ENCODE measurements at places on chromosomes 11 and 22.

DNA sequence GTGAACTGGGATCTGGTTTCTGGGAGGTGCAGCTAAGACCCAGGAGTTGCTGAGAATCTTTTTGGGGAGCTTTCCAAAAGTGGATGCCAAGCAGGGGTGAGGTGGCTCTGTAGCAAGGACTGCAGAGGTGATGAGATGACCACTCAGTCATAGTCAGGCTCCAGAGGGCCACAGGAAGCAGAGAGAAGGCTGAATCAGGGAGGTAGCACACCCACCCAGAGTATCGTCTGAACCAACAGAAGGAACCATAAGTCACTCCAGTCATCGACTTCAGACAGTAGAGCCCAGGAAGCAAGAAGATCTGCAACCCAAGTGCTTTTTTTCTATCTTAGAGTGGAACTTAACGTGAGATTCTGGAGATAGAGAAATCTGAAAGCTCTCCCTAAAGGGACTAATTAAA lies 335.7 kb upstream of the MPPED2 start:
- DNase-seq: no peak

DNA sequence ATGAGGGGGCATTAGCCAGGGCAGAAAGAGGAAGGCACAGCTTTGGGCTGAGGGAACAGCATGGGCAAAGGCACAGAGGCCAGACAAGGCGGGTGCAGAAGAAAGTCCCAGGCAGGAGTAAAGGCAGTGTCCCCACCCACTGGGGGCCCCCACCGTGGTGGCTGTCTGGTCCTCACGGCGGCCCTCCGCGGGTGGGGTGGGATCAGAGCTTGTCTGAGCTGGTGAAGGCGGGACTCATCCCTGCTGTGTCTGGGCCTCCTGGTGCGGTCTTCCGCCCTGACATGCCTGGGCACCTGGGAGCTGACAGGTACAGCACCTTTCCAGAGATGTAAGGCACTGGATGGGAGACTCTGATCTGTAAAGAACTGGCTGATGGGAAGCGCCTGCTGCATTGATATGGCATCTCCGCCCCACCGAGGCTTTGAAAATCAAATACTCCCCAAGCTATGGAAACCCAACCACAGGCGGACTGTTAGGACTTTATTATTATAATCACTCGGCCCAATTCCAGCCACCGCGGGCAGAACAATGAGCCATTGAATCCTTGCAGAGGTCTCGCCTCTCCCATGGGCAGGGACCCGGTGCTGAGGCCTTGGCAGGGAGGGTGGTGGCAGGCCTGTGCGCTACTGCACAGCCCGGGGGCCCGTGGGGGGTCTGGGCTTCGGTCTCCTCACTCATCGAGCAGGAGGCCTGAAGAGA lies 14.2 kb upstream of the GNB1L start:
- DNase-seq: no peak

DNA sequence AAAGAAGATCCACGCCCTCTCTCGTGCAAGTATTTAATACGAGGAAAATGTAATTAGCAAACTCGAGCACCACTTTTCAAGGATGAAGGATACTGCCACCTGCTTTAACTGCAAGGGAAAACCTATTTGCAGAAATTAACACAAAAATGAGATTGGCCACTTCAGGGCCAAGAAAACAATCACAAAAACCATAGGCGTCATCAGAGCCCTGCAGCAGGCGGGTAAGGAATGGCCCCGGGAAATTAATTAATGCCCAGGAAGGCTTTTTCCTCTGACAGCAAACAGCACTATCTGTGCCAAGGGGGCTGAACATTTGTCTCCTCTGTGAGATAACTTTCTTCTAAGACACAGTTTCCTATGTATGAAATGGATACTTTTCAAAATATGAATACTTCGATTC lies 255.7 kb downstream of the CTTN start:
- no peak for DNase-seq

DNA sequence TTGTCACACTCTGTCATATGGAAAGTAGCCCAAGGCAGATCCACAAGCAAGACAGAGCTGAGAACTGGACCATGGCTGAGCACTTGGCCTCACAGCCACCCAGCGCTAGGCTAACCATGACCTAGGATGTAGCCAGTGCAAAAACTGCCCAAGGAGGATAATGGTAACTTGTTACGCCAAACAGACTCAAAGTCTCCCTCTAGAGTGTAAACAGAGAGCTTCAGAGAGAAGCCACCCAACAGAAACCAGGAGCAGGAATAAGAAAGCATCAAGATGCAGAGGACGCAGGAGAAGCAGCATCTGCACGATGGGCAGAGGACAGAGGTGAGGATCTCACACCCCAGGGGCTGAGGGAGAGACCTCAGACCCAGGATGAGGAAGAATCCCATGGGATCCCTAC lies 97.9 kb downstream of the RCN1 start:
- DNase-seq: no peak

DNA sequence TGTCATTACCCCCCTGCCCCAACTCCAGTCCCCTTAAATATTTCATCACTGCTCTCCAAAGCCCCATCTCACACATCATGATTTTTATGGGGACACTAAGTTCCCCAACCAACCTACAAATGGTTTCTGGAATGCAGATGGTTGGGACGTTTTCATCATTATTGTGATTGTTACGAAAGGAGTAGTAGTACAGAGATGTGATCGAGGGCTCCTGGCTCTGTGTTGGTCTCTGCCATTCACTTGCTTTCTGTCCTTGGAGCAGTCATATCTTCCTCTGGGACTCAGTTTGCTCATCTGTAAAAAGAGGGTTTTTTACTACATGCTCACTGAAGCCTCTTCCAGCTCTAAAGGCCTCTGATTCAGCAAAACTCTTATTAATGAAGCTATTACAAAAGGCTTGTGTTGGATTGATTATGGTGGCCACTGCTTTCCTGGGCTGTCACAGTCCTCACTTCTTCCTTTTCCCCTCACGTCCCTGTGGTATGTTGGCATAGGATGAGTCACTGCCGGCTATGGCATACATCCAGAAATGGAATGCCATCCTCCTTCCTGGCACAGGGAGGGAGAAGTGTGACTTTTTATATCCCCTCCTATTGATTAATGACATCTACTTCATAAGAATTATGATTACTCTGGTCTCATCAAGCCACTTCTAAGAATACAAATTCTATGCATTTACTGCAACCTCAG lies 593.7 kb downstream of the METTL15 start:
- DNase-seq: peak; percentile 33

- DNase-seq: no peak
Observed at GRCh38 chr22:45291931-45292290, 7.2 kb downstream of the UPK3A start.

- no peak for DNase-seq
Observed at GRCh38 chr11:112871909-112872500, 89.2 kb upstream of the NCAM1 start.

GRCh38 chr11:94343495-94343894 lies 39.1 kb downstream of the IZUMO1R start:
- no peak for DNase-seq

DNA sequence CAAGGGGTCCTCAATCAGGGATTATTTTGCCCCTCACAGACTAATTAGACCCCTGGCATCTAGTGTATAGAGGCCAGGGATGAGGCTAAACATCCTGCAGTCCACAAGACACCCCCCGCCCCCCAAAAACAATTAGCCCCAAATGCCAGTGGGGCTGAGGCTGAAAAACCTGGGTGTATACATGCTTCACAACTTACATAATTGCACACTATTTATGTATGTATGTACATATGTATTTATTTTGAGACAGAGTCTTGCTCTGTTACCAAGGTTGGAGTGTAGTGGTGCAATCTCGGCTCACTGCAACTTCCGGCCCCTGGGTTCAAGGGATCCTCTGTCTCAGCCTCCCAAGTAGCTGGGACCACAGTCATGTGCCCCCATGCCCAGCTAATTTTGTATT lies 28.8 kb upstream of the SHANK2 start:
- DNase-seq: no peak

- no peak for DNase-seq
Observed at GRCh38 chr11:110874437-110875030, 162.3 kb upstream of the ARHGAP20 start.
